ENCODE measurements at places on chromosomes 11 and 22.

- no peak for DNase-seq
Observed at GRCh38 chr11:133930053-133930766, 26.6 kb downstream of the IGSF9B start.

GRCh38 chr11:126594921-126595367 is 239.5 kb downstream of the ST3GAL4 start:
- DNase-seq: no peak

DNA sequence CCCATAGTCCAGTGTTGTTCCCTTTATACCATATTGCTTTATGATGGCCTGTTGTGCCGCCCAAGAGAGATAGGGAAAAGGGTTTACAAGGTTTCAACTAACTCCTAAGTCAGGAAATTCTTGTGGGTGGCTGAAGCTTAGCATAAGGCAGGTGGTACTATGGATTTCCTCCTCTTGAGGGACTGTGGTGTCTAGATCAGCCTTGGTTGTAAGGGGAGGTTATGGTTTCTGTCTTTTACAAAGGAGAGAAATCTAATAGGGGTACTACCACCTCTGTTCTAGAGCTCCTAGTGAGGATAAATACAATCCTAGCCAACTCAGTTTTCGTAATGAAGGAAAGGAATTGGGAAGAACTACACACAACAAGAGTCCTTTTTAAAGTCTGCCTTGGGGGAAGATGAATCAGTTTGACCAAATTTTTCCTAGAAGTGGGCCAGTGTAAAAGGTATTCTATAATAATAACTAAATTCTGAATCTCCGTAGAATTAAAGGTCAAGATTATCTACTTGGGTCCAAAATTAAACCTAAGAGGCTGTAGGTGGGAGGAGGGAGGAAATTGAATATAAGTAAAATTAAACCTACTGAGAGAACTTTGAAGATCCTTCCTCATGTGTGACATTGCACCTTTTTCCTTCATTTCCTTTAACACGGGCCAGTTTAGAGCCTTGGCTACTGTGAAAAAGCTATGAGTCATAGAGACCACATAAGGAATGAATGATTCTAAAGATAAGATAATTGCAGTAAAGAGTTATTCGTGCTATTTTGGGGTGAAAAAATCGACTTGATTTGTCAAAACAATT is 17.2 kb downstream of the DLAT start:
- no peak for DNase-seq

GRCh38 chr22:50657925-50658324 is 14.7 kb upstream of the SHANK3 start:
- no peak for DNase-seq

DNA sequence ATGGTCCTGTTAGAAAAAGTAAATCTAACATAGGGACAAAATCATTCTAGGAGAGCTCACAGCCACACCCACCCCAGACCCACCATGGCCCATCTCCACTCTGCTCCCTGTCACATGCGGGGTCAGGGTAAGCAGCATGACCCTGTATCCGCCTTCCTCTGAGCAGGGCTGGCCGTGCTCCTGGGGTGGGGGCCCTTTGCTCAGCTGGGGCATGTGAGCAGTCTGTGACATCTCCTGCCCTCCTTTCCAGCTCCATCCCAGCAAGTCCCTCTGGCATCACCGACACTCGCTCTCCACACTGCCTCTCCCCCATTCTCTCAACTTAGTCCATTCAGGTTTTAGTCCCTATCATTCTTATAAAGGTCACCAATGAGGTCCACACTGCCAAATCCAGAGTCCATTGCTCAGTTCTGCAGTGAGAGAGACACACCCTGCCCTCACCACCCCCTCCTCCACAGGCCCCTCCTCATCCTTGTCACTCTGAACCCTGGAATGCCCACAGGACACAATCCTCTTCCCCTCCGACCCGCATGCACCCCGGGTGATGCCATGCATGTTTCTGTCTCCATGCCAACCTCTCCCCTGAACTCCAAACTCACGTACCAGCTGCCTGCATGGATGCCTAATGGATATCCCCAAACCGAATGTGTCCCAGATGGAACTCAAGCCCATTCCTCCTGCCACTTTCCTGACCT is 65.1 kb upstream of the PITPNB start:
- no peak for DNase-seq

GRCh38 chr11:108662700-108663099 is 2.2 kb upstream of the DDX10 start:
- DNase-seq: no peak

- DNase-seq: no peak
Observed at GRCh38 chr11:70183483-70184176, 19.5 kb upstream of the FADD start.

DNA sequence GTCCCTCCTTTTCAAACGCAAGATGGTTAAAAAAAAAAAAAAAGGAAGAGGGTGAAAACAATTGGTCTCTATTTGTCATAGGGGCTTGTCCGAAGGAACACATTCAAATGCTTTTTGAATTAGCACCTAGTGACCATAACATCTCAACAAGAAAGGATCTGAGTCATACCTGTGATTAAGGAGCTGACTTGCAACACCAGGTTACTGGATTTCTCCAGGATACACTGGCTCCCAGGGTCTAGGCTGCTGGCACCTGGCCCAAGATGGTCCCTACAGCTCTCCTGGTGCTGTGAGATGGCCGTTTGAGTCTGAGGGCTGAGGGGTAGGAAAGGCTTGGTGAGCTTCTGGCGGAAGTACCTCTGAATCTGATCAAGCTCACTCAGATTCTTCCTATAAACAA is 28.4 kb upstream of the UCP3 start:
- DNase-seq: no peak

- no peak for DNase-seq
Observed at GRCh38 chr11:26096451-26096850, 235.5 kb upstream of the ANO3 start.

GRCh38 chr11:113417428-113417827 is 29.8 kb downstream of the ANKK1 start:
- no peak for DNase-seq

DNA sequence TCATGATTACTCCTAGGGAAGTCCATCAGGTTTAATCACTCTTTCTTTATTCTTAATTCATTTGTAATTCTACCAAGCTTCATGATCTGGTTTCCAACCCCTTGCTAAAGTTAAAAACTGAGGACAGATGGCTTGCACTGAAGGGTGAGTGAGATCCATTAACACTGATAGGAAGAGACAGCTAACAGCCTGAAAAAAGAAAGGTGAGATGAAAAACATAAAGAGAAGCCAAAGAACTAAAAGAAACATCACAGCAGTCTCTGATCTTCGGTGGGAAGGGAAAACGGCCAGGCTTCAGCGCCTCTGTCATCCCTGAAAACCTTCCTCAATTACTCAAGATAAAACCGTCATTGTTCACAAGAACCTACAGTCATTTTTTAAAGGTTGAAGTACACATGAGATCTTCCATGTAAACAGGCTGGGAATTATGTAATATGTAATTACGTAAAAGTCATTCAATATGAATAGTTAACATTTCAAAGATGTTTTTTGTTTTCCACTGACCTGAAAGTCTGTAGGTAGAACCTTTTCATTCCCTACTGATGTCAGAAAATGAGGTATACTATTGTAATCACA is 41.3 kb downstream of the VSIG10L2 start:
- no peak for DNase-seq

- no peak for DNase-seq
Observed at GRCh38 chr11:59273373-59273841, 60.7 kb upstream of the MPEG1 start.

GRCh38 chr11:88435415-88435814 is 97.9 kb upstream of the CTSC start:
- DNase-seq: no peak

DNA sequence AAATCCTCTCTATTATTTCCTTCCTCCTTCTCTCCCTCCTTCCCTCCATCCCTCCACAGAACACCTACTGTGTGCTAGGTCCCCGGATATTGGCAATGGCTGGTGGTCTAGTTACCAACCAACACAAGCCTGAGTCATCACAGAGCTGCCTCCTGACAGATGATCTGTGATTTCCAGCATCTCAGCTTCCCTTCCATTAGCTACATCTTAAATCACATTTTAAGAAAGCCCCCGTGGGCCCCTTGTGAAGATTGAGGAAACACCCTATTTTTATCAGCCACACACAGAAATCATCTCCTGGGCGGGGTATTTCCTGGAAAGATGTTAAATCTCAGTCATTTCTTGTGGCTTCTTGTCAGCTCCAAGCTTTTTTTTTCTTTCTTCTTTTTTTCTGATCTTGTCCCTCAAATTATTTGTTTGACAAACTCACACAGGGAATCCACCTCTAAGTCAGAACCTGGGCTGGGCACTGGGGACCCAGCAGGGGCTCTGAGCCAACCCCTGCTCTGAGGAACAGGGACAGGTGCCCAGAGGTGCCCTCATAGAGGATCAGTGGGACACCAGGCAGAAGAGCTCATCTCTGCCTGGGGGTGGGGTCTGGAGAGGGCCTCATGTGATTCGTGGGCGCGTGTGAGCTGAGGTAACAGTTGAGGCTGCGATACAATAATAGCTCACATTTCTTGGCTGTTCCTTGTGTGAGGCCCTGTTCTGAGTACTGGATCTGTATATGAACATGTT is 42.4 kb downstream of the CACNA1I start:
- DNase-seq: peak; percentile 35

DNA sequence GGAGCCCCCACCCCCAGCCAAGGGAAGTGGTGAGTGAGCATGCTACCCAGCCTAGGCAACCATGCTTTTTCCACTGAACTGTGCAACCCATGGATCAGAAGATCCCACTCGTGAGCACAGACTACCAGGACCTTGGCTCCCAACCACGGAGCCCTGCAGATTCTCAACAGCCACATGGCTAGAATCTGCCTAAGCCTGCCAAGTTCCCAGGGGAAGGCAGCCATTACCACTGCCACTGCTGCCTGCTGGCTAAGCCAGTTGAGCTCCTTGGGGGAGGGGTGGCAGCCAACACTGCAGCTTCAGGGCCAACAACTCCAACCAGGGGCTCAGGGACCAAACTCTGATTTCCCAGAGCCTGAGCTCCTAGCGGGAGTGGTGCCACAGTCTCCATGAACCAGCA is 195.8 kb downstream of the DLG2 start:
- no peak for DNase-seq

GRCh38 chr11:73394416-73395296 is 18.5 kb downstream of the RELT start:
- no peak for DNase-seq

GRCh38 chr11:121608545-121609098 is 155.9 kb upstream of the SORL1-AS1 start:
- DNase-seq: no peak

GRCh38 chr22:40544758-40545157 is 91.8 kb downstream of the MRTFA start:
- no peak for DNase-seq

DNA sequence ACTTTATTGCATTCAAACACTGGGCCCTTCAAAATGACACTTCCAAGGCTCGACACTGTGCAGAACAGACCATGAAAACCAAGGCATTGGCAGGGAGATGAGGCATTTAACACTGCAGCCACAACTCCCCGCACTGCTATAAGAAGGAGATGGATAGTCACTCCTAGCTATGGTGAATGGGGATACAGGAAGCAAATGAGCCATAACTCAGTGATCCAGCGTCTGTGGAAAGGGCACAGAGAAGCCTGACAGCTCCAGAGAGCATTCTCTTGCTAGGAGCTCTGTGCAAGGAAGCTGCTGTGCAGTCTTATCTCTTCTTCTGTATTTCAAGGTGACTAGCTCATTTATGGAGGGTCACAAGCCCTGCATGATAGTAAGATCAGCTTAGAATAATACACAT is 20.9 kb downstream of the HPS4 start:
- no peak for DNase-seq

DNA sequence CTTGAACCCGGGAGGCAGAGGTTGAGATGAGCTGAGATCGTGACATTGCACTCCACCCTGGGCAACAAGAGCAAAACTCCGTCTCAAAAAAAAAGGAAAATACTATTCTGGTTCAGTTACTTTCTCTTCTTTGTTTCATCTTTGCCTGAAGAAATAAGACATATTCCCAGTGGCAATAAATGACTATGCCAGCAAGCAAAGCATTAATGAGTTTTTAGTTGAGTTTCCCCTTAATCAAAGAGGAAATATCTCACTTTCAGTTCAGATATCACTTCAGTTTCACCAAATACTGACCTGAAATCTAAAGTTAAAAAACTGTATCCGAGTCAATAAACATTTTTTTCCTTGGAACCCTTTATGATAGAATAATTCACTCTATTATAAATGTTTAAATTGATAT is 10.4 kb downstream of the PISD start:
- no peak for DNase-seq

DNA sequence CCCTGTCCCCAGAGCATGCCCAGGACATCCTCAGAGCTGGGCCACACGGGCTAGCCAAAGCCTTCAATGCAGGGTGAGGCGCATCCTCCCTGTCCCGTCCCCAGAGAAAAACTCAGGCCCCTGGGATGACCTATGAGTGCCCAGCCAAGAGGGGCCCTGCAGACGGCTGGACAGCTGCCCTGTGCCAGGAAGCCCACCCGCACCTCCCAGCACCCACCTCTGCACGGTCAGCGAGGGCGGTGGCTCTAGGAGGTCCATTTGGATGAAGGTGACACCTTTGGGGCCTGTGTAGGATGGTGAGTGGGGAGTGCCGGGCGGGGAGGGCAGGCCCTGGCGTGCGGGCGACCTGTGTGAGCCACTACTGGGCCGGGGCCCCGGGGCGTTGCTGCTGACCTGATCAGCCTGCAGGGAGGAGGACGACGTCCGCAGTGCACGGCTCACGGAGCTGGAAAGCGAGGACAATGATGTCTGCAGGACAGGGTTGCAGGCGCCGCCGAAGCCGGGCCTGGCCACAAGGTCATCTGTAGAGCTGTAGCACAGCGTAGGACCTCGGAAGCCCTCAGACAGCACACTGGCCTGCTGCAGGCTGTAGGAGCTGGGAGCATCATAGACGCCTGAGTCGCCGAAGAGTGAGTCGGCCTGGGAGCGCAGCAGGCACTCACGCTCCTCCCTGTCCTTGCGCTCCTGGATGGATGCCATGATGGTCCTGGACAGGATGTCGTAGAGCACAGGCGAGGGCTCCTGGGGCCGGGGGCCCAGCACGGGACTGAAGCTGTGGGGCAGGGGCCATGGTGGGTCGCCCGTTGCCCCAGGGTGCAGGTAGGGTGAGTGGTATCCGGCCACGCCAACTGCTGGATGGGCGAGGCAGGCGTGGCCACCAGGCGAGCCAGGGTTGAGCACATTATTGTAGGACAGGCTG is 180.5 kb downstream of the IGLL1 start:
- DNase-seq: no peak

GRCh38 chr11:115761817-115762216 is 257.6 kb upstream of the CADM1 start:
- no peak for DNase-seq

DNA sequence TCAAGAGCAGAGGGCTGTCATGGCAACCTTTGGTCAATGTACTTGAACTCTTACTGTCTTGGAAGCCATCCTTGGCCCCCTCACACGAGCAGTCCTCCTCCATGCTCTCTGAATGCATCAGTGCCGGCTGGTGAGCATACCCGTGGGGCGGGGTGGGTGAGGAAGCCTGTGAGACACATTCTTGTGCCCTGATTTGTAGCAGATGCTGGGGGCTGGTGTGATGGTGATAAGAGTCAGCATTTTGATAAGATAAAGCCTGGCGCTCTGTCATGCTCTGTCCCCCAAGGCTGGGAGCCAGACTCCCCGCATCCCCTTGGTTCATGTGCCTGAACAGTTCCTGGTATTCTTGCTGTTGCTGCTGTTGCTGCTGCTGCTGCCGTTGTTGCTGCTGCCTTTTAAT is 20.5 kb upstream of the APOA1 start:
- no peak for DNase-seq

Data from activated naive CD4-positive, alpha-beta T cell treated with anti-CD3 and anti-CD28 coated beads, Interleukin-2, amount 50 U/mL, for 16 hours (primary cell).